ENCODE measurements at places on chromosomes 3 and 15.

GRCh38 chr15:75923756-75924155 lies 20.1 kb downstream of the FBXO22 start:
- DNase-seq, result no peak

DNA sequence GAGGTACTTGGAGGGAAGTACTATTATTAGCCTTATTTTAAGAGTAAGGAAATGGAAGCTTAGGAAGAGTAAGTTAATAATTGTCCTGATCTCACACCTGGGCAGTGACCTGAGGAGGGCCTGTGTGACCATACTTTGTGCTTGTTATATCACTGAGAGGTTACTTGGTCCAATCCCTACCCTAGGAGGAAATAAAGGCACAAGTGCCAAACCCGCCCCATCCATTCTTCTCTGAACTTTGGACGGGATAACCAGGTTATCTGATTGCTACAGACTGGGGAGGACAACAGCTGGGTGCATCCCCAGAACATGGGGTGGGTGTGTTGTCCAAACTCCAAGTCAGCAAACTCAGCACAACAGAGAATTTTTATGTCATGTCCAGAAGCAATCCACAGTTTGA lies 77.7 kb upstream of the NR2E3 start:
- no peak for DNase-seq

DNA sequence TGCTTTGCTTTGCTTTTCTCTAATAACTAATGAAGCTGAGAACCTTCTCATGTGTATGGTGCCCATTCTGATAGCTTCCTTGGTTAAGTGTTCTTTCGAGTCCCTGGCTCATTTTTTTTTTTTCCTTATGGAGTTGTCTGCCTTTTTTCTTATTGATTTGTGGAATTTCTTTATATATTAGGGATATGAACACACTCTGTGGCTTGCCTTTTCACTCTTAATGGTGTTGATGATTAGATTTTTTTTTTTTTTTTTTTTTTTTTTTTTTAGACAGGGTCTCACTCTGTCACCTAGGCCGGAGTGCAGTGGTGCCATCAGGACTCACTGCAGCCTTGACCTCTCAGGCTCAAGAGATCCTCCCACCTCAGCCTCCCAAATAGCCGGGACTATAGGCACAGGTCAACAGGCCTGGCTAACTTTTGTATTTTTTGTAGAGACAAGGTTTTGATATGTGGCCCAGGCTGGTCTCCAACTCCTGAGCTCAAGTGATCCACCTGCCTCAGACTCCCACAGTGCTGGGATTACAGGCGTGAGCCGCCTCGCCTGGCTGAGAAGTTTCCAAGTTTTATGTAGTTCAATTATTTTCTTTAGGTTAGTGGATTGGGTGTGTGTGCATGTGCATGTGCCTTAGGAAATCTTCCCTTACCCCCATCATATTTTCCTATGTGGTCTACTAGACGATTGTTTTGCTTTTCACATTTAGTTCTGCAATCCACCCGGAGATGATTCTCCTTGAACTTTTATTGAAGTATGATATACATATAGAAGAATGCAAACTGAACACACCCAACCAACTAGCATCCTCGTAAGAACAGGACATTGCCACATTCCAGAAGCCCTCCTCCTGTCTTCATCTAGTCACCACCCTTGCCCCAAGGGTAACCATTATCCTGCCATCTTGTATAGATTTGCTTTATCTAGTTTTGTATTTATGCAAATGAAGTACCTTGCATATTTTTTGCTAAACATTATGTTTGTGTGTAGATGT lies 1.7 kb upstream of the SNRPA1 start:
- DNase-seq, result no peak

DNA sequence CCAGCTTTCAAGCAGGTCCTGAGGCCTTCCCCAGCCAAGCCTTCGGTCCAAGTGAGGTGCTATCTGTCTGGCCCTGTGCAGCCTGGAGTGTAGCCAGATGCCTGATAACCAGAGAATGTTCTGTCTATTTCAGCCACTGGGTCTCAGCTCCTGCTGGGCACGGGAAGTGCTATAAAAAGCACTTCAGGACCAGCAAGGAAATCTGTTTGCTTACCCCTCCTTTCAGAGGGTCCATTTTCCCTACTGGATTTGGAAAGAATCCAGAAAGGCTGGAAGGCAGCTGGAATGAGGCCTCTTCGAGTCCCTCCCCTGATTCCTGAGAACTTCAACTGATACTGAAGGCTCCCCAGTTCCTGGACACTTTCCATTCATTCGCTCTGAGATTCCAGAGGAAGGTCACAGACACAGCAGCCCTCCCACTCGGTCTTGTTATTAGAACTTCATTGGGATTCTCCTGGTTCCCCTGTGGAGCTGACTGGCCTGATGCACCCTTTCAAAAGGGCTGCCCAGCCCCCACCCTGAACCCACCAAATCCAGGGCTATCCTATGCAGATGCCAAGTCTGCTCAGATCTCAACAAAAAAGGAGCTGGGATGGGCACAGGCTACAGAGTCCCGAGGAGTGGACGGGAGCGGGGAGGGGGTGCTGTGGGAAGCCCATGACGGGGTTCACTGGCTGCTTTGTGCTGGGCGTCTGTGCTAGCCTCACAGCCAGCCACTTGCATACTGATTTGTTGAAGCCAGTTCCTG lies 70.4 kb downstream of the UMPS start:
- DNase-seq, result no peak

GRCh38 chr3:126373682-126374601 lies 16.7 kb upstream of the KLF15 start:
- DNase-seq, result no peak

DNA sequence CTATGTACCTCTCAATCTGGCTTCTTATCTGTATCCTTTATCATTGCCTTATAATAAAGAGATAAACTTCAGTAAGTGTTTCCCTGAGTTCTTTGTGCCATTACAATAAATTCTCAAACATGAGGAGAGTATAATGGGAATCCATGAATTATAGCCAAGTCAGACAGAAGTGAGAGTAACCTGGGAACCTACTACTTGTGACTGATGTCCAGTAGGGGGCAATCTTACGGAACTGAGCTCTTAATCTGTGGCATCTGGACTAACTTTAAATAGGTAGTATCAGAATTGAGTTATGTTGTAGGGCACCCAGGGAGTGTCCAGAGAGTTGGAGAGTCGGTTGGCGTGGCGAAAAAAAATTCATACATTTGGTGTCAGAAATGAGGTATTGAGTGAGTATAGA lies 542.6 kb downstream of the ZBBX start:
- no peak for DNase-seq

GRCh38 chr3:44323341-44323955 lies 15.1 kb upstream of the TCAIM start:
- DNase-seq, result peak; percentile 73

DNA sequence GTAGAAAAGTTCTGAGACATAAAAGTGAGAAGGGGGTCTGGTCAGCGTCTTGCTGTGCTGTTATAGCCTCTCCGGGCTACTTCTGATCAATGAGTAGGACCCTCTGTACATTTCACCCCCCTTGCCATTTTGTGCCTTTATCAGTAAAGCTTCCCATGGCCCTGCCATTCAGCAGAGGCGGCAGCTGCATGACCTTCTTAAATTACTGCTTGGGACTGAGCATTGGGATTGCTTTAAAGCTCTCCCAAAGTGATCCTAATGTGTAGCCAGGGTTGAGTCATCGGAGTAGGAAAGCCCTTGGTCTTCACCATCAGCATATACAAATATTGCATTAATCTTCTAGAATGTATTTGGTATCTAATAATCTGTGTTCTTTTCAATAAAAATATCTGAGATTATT lies 70.2 kb downstream of the FMN1 start:
- DNase-seq, result no peak

DNA sequence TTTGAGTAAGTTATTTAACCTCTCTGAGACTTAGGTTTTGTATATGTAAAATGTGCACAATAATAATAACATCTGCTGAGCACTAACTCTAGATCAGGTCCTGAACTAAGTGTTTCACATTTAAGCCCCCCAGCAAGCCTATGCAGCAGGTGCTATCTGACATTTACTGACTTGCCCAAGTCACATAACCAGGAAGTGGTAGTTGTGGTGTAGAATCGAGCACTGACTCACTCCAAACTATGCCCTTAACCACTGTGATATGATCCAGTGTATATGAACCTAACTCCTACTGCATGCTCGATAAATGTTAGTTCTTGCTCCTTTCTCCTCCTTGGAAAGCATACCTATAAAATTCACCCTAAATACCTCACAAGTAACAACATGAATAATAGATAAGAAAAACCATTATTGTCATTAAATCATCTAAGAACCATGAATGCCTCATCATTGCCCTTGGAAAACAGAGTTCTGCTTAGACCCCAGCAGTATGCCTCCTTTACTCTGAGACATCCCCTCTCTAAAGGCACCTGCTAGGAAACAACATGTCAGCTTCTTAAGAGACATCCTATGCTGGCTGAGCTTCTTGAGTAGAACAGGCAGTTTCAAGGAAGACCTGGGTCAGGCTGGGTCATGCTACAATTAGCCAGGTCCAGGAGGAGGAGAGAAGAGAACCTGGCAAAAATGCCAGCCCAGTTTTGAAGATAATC lies 3.0 kb upstream of the SHC4 start:
- DNase-seq, result no peak

- no peak for DNase-seq
Measured at GRCh38 chr3:147380387-147380951, 25.9 kb downstream of the ZIC4 start.

GRCh38 chr15:93477188-93477587 lies 388.2 kb upstream of the RGMA start:
- DNase-seq, result no peak

- no peak for DNase-seq
Measured at GRCh38 chr15:40066589-40066988, 27.6 kb upstream of the SRP14 start.

GRCh38 chr3:111278959-111279358 lies 207.3 kb downstream of the NECTIN3 start:
- DNase-seq, result no peak

- DNase-seq, result no peak
Measured at GRCh38 chr3:3125977-3126376, 763 bp upstream of the TRNT1 start.

DNA sequence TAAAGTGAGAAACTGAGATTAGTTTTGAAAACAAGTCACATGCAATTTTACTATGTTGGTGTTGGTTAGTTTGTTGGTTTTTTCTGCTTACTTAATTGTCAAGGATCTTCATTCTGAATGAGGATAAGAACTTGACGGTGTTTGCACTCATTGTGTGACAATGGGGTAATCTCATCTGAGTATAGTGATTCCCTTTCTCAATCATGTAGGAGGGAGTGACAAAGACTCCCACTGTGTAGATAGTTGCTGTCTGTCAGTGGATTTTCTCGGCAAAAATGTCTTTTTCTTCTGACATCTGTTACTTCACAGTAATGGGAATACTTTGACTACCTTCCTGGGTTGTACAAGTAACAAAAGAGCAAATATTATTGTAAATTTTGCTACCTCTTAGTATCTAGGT lies 23.5 kb downstream of the KCNH8 start:
- no peak for DNase-seq

DNA sequence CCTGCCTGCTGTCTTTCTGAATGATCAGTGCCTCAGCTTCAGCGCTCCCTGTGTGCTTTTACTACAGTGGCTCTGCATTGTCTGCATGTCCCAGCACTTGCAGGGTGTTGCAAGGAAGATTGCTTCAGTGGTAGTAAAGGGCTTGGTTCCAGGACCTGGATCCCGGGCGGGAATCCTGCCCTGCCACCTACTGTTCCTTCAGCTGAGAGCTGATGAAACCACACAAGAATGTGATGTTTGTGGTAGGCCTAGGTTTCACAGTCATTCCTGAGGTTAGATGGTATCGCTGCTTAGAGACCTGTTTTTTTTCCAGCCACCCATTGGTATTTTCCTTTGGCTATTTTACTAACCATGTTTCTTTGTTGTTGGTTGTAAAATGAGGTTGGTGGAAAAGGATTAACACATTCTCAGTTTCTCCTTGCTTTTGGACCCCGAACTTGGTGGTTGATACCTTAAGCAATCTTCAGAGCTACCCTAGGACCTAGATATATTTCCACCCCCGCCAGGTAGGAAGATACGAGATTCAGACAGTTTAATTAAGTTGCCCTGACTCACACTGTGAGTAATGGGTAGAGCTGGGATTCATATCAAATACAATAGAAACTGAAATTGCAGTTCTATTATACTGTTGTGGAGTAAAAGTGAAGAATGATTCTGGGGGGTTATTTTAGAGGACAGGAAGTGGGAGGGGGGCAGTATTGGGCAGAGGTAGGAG lies 11.4 kb downstream of the GPR87 start:
- peak; percentile 35 for DNase-seq

GRCh38 chr3:5029715-5030114 lies 50.5 kb downstream of the BHLHE40 start:
- DNase-seq, result no peak

DNA sequence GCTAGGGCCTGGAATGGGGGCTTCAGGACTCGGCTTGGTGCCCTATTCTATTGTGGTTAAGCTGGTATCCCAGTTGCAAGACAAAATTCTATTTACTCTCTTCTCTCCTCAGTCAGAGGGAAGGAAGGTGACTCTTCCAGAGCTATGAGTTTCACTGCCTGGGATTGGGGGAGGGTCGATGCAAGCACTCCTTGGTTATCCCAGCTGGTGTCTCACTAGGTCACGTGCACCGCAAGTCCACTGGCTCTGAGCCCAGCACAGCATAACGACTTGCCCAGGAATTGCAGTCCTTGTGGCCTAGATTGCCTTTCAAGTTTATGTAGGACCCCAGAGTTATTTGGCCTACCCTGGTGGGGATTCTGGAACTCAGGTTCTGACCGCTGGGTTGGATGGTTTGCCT lies 958.8 kb downstream of the IGSF11 start:
- DNase-seq, result no peak

GRCh38 chr3:59783468-59783988 lies 733.7 kb upstream of the CFAP20DC start:
- DNase-seq, result no peak

GRCh38 chr3:185656321-185656840 lies 70.3 kb downstream of the SENP2 start:
- peak; percentile 76 for DNase-seq

GRCh38 chr3:124509884-124510283 lies 220.4 kb upstream of the UMPS start:
- DNase-seq, result no peak

DNA sequence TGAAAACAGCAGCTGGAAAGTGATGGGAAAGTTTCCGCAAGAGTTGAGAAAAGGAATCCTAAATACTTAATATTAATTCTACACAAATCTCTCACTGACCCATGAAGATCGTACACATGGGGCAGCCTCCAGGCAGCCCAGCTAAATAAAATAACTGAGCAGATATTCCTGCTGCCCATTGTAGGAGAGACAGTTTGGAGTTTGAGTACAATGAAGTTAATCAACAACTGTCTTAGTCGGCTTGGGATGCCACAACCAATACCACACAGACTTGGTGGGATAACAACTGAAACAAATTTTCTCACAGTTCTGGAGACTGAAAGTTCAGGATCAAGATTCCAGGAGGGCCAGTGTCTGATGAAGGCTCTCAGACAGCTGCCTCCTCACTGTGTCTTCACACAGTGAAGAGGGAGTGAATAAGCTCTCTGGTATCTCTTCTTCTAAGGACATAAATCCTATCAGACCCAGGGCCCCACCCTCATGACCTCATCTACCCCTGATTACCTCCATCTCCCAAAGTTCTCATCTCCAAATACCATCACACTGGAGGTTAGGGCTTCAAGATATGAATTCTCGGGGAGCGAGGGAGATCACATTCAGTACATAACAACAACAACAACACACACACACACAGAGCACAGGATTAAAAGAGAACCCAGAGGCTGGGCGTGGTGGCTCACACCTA lies 9.7 kb downstream of the TRPM7 start:
- no peak for DNase-seq
